ENCODE measurements at places on chromosomes 12 and 14.

- no peak for DNase-seq
Observed at GRCh38 chr14:77198561-77198960, 17.0 kb downstream of the TMEM63C start.

GRCh38 chr12:75750716-75751306 lies 239.4 kb upstream of the KRR1 start:
- peak; percentile 18 for DNase-seq

DNA sequence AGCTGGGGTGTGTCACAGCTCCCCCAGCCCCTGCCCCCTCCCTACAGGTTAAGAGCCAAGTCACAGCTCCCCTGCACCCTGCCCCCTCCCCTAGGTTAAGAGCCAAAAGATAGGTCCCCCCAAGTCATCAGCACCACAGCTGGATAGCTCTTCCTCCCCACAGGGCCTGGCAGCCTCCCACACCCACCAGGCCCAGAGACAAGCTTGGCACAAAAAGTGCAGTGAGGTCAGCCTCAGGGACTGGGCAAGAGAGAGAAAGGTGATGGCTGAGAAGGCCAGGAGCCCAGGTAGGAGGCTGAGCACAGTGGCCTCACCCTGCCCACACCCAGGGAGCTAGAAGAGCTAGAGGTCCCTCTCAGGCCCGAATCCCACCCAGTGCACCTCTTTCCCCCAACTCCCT lies 8.7 kb downstream of the ITGA7 start:
- DNase-seq, result no peak

DNA sequence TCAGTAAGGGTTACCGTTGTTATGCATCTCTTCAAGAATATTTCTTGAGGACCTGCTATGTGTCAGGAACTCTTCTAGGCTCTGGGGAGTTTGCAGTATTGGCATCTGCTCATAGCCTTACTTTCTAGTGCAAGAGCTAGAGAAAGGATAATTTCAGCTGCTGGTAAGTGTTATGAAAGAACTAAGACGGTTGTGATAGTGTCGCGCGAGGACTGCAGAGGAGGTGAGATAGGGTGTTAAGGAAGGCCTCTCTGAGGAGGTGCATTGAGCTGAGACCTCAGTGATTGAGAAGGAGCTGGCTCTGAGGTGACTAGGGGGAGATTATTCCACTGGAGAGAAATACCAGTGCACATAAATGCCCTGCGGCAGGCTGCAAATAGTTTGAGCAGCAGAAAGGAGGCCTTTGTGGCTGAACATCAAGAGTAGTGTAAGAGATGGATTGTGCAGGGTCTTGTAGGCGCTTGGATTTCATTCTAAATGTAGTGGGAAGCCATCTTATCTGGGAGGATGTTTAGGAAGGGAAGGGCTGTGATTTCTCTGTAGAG lies 824 bp downstream of the DDX55 start:
- no peak for DNase-seq

DNA sequence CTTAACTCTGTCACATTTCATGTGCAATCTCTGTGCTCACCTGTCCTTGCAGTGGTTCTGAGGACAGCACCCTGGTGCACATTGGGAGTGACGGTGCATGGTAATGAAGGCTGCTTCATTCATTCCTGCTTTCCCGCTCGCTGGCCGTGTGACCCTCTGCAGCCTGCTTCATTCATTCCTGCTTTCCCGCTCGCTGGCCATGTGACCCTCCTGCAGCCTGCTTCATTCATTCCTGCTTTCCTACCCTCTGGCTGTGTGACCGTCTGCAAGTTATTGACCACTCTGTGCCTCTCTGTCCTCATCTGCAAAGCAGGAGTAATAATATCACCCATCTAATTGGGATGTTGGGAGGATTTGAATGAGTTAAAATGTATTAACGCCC lies 189.1 kb upstream of the TMEM132C start:
- no peak for DNase-seq

- peak; percentile 57 for DNase-seq
Observed at GRCh38 chr12:46908236-46908935, 82.6 kb upstream of the SLC38A4 start.

DNA sequence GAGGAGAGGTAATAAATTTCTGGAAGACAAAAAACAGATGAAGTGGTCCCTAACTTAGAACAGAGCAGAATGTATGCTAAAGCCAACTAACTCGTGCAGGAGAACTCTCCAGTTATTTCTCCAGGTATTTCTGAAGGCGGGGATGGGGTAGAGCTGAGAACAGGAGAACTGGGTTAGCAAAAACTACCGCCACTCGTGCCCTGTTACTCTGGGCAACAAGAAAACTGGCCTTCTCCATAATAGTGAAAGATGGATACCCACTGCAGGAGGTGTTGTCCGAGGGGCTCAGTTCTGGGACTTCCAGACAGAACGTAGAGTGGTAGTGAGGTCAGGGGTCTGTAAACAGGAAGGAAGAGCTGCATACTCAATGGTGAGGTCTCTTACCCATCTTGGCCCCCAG lies 187.3 kb upstream of the FRMD6 start:
- DNase-seq, result no peak

- DNase-seq, result peak; percentile 55
Observed at GRCh38 chr14:77007975-77008421, 20.5 kb downstream of the IRF2BPL start.

GRCh38 chr14:38012056-38012455 lies 195.6 kb upstream of the SSTR1 start:
- DNase-seq, result no peak

- peak; percentile 75 for DNase-seq
Observed at GRCh38 chr12:74890237-74890599, 319.4 kb downstream of the KCNC2 start.

DNA sequence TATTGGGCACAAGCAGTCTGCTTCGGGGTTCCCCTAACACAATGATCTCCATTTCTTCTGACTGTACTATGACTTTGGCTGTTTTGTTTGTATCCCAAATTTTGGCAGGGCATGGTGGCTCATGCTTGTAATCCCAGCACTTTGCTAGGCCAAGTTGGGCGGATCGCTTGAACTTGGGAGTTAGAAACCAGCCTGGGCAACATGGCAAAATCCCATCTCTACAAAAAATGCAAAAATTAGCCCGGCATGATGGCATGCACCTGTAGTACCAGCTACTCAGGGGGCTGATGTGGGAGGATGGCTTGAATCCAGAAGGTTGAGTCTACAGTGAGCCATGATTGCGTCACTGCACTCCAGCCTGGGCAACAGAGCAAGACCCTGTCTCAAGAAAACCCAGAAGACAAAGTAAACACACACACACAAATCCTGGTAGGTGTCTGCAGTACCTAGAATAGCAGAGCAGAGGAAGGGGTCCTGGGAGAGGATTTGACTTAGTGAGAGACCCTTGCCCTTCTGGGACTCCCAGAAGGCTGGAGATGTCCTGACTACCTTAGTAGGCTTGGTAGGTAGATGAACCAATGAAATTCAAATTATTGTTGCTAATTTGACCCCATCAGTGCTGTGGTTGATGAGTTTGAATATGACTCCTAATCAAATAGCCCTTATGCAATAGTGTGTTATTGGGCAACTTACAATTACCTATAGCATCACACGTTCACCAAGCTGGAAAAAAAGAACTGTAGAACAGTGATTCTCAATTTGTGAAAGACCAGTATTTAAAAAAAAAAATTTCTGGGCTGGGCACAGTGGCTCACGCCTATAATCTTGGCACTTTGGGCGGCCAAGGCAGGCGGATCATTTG lies 6.8 kb upstream of the AEBP2 start:
- no peak for DNase-seq

GRCh38 chr12:58302487-58303011 lies 361.2 kb downstream of the ATP23 start:
- DNase-seq, result no peak

DNA sequence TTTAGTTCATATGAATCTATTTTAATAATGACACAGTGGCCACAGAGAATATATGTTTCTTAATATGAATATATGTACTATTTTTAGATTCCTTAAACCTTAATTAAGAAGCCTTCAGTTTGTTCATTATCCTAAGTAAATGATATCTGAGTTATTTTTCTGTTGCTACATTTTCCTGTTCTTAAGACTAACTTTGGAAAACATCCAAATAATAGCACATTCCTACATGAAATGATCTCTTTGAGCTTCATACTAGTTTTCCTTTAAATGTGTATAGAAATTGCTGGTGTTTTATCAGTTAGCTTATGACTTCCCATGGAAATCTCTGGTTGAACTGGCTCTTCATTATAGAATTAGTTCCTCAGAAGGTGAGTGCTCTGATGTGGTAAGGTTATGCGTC lies 72.1 kb downstream of the POLR3B start:
- DNase-seq, result no peak

GRCh38 chr14:94638961-94639817 lies 27.0 kb downstream of the SERPINA3 start:
- no peak for DNase-seq

GRCh38 chr12:117002051-117002817 lies 91.5 kb downstream of the FBXW8 start:
- no peak for DNase-seq

DNA sequence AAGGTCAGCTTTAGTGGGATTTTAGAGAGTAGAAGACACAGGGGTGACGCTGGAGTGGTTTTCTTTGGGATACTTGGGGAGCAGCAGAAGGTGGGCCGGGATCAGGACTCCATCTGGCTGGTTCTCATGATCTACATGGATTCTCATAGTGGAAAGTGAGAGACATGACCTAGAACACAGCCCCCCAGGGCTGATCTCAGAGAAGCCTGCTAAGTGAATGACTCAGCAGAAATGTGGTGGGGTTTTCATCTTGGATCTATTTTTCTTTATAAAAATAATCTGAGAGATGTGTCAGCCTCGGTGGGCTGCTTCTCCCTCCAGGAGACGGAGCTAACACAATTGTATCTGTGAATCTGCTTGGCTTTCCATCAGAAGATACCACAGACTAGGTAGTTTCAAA lies 484.4 kb downstream of the TMEM121 start:
- no peak for DNase-seq

- DNase-seq, result no peak
Observed at GRCh38 chr12:109881752-109882151, 1.4 kb upstream of the GLTP start.

GRCh38 chr14:105326891-105327694 lies 12.5 kb downstream of the PACS2 start:
- peak; percentile 97 for DNase-seq

GRCh38 chr14:75861161-75861621 lies 120.6 kb downstream of the TGFB3 start:
- peak; percentile 62 for DNase-seq

DNA sequence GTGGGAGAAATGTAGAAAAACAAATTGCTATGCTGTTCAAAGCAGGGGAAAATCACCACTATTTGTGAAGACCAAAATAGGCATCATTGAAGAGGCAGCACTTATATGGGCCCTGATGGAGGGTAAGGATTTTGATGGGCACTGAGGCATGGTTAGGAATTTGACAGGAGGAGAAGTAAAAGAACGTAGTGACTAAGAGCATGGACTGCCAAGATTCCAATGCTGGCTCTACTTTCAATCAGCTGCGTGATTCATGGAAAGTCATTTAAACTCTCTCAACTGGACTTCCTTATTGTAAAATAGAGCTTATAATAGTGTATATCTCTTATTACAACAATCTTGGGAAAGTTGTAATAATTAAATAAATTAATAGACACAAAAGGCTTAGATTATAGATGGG lies 267.7 kb upstream of the G2E3 start:
- peak; percentile 64 for DNase-seq

- no peak for DNase-seq
Observed at GRCh38 chr14:63781686-63782085, 53.8 kb upstream of the SGPP1 start.

GRCh38 chr12:108783446-108783845 lies 52.1 kb upstream of the CORO1C start:
- DNase-seq, result no peak

GRCh38 chr14:55581342-55581771 lies 1.4 kb downstream of the KTN1 start:
- DNase-seq, result no peak

DNA sequence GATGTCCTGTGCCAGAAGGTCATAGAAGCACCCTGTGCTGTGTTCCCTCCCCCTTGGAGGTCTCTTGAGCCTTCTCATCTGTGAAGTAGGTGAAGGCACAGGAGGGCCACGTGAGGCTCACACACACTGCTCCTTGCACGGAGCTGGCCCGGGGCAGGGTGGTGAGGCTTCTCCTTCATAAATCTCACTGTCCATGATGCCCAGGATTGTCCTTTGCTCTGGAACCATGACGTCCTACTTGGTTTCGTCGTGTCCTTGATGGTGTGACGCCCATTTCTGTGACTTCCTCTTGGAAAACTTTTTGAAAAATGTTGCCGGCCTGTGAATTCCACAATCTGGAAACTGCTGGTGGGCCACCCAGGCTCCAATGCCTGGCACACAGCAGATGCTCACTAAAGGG lies 34.4 kb downstream of the SH2B3 start:
- DNase-seq, result no peak

DNA sequence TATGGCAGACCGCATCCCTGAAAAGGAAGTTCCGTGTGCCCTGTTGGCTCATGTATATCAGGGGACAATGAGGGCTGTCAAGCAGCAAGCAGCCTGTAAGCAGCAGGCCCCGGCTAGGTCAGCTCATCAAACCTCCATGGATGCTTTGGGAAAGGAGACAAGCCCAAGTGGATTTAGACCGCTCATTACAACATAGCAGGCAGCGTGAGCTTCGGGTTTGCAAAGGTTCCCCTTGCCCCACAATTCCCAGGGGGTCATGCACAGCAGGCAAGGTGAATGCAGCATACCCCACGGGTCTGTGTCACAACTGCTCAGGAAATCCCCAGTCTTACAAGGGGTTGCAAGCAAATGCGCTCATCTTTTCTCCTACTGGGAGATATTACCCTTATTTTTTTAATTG lies 54.6 kb downstream of the KCNK13 start:
- DNase-seq, result no peak

GRCh38 chr14:22233377-22233776 lies 355.6 kb downstream of the DAD1 start:
- DNase-seq, result no peak

DNA sequence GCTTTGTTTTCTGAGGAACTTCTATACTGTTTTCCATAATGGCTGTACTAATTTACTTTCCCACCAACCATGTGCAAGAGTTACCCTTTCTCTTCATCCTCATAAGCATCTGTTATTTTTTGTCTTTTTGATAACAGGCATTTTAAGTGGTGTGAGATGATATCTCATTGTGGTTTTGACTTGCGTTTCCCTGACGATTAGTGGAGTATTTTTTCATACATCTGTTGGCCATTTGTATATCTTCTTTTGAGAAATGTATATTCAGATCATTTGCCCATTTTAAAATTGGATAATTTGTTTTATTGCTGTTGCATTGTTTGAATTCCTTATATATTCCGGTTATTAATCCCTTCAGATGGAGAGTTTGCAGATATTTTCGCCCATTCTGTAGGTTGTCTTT lies 10.2 kb upstream of the HMGA2 start:
- no peak for DNase-seq

DNA sequence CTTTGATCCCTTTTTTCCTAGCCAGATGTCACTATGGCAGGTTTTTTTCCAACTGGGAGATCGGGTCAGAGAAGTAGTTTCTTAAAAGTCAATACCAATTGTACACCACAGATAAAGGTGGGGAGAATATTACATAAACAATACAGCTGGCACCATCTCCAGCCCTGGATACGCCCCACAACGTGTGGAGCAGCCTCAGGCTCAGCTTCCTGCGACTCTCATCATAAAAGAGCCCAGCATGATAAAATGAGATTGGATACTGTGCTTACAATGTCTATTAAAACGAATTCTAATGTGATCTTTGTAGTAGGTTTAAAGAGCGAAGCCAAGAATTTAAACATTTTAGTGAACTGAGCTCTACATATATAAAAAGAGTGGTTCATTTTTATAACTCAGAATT lies 21.5 kb downstream of the EFCAB11 start:
- no peak for DNase-seq
